ENCODE measurements at places on chromosomes 4 and X.

- DNase-seq = no peak
These were observed 135.8 kb downstream of the HS6ST2 start for GRCh38 chrX:132822634-132823012.

DNA sequence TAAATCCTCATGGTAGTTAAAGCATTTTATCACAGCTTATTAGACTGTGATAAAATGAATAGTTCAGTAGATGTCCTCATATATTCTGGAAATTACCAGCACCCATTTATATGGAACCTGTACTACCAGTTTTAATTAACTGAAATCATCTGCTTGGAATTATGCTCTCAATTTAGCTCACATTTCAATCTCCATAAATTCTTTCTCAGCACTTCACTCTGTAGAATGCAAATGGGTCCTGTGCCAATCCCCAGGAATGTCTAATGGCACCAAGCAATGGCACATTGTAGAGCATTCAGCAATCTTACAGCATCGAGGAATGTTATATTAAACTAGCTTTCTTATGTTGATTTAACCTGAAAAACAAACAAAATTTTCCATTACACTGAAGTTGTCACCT lies 355.1 kb downstream of the PDHA2 start:
- no peak for DNase-seq

DNA sequence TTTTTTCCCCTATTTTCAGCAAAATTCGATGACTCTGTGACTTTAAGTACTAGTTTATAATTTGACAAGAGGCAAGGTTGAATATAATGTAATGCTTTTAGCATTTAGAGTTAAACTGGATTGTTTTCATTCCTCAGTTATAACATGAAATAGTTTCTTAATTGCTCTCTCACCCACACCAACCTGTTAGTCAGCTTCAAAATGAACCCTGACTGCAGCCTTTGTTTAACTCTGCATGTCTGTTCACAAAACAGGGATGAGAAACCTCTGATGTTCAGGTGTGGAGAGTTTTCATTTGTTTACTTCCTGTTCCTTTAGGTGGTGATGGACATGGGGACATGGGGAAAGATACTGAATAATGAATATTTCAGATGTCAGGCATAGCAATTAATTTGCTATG lies 49.9 kb upstream of the MND1 start:
- DNase-seq = no peak

DNA sequence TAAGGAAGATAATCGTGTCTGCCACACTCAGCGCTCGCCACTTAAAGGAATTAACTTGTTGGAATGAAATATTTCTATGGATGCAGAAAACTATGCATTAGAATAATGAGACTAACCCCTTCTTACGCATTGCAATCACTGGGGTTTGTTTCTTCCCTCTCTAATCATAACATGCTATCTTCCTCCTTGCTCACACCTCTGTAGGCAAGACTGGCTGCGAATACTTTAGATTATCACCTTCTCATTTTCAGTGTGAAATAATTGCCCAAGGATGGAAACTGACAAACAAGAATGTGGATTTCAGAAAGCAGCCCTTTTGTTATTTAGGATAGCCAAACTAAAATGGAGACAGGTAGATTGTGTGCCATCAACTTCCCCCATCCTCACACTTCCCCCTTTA lies 349.4 kb downstream of the MID1IP1 start:
- DNase-seq = no peak

GRCh38 chr4:77418333-77418732 lies 187.3 kb upstream of the CXCL13 start:
- DNase-seq = no peak

DNA sequence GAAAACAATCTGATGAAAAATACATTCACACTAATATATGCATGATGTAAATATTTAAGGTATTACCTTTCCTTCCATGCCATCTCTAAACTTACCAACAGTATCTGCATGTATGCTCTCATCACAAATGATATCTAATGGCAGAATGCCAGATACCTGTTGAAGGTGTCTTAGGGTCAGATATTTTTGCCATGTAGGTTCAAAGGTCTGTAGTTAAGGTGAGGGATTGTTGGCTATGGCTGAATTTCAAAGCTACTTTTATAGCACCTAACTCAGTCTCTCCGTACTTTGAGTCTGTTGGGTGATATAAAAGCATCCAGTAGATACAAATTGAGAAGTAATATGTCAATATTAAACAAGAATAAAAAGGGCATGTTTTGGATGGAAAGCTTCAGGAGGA lies 19.8 kb upstream of the ANTXR2 start:
- no peak for DNase-seq

DNA sequence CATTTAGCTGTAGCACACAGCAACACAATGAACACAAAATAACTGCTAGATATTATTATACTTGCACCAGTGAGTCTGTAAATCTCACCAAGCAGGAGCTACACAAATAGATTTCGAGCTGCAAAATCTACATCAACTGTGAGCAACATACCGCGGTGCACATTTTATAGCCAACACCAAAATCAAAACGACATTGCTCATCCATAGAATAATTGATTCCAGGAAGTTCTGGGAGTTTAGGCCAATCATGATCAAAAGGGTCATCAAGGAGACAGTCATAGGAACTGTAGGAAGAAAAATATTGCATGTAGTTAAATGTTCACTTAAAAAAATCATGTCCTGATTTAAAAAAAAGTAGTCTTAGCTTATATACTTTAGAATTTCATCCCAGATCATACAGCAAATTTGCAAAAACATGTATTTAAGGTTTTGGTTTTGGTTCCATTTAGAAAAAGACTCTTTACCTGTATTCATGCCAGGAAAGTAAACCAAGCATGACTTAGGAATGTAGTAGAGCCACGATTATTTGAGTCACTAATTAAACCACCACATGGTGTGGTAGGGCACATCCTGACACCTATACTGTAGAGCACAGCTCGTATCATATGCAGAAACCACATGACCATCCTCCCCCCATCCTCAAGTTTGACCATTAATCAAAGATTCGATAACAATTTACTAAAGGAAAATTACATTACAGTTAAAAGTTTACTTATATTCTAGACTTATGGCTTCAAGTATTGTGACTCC lies 250.4 kb downstream of the ADAMTS3 start:
- no peak for DNase-seq

GRCh38 chr4:127788517-127788916 lies 6.4 kb downstream of the HSPA4L start:
- DNase-seq = no peak

DNA sequence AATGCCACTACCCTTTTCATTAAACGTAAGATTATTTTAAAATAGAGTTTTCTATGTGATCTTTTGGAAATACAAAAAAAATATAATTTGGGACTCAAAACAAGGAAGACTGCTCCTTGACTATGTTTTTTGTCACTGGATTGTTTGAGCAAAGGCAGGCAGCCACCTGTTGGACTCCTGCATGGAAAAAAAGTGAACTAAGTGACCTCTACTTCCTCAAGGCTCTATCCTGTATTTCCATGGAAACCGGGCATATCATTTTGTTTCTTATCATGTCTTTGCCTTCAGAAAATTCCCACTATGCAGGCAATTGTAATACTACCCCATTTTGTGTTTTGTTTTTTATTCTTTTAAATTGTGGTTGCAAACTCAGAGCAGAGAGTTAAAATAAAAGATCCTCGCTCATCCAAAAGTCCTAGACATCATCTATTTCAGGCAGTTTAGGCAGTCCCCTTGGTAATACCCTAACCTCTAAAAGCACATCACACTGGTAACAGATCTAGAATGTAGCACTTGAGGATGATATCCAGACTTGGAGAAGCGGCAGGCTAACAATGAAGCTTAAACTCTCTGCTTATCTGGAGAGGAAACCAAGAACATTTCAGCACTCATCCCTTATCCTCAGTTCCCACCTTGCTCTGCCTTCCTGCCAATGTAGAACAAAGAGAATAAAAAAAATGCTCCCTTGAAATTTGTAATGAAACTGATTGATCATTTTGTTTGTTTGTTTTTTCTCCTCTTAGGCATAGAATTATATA lies 165.7 kb downstream of the BANK1 start:
- DNase-seq = no peak

DNA sequence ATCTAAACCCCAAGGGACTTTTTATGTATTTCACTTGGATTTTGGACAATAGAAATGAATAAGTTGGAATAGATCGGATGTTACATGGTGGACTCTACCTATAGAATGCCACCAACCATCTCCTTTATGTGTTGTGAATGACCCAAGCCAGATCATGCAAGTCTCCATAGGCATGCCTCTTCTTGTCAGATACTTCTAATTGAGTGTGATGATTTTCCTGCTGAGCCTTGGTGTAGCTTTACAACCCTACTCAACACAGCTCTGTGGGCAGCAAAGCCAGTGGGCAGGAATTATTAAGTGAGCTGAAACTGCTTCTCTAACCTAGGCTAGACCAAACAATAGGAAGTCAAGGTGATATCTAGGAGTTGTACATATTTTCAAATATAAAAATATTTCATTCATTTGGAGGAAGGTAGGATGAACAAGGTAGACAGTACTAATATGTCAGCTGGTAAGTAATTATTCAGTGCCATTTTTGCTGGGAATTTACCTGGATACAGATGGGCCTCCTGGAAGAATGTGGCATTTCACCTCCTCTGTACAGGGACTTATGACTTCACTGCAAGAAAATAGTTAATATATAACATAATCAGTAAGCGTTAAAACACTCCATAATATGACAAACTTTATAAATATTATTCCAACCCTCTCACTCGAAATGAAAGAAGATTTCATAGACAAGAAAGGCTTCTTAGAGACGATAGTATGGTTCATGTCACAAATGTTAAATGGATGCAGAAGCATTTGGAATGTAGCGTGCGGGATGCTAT lies 298.0 kb upstream of the FAT1 start:
- DNase-seq = no peak

DNA sequence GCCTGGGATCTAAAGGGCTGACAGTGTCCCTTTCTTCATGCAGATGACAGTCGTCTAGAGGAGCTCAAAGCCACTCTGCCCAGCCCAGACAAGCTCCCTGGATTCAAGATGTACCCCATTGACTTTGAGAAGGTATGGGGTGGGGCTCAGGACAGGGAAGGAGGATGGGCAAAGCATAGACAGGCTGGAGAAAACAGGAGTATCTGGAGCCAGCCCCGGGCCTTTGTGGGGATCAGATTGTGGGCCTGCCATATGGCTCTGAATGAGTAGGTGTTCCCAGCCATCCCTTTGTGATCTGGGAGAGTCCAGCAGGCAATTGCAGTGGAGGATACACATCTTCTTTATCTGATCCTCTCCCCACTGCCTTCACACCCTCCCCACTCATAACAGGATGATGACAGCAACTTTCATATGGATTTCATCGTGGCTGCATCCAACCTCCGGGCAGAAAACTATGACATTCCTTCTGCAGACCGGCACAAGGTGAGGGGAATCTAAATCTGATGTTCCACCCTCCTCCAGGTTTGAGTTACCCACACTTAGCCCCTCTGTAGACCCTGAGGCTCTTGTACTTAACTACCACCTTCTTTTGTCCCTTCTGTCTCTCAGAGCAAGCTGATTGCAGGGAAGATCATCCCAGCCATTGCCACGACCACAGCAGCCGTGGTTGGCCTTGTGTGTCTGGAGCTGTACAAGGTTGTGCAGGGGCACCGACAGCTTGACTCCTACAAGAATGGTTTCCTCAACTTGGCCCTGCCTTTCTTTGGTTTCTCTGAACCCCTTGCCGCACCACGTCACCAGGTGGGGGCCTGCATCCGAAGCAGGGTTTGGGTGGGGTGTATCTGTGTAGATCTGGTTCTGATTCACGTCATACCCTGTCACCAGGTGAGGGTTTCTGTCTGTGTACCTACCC lies 5.8 kb upstream of the CDK16 start:
- no peak for DNase-seq

GRCh38 chr4:14168919-14169318 lies 541.4 kb upstream of the BOD1L1 start:
- no peak for DNase-seq

GRCh38 chrX:97847885-97848679 lies 964.4 kb downstream of the RPA4 start:
- no peak for DNase-seq

GRCh38 chrX:154598656-154599055 lies 13.7 kb downstream of the CTAG1A start:
- DNase-seq = no peak

DNA sequence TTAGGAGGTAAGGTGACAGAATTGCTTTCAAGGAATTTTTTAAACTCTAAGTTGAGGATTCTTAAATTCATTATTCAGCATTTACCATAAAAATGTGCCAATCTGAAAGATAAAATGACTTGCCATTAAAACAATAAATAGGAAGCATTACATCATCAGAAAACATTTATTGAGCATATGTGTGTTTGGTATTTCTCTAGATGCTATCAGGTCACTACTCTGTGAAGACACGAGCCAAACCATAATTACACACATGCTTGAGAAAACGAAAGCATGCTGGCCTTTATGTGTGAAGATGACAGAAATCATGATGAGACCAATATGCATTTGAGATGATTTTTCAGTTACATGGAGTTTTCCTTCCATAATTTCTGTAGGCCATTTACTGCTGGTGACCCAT lies 12.3 kb upstream of the IL21 start:
- DNase-seq = no peak

- DNase-seq = no peak
These were observed 28.4 kb downstream of the CD99L2 start for GRCh38 chrX:150870029-150870428.

- DNase-seq = no peak
These were observed 10.4 kb downstream of the TMSB4X start for GRCh38 chrX:12985331-12985730.

DNA sequence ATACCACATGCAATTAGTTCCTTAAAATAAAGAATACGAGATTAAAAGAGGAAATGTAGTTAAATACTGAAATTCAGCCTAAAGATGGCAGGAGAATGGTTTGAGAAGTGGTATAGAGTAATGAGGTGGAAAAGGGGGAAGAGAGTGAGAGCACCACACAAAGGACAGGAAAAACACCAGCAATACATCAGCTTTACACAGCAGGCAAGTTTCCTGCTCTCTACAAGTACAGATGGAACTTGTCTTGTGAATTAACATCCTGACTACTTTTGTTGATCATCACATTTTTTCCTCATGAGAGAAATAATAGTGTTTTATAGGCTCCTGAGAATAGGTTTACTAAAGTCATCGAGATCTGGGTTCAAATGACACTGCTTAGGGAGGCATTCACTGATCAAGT lies 2.9 kb upstream of the UNC5C start:
- no peak for DNase-seq

GRCh38 chr4:124783847-124784246 lies 71.3 kb upstream of the ANKRD50 start:
- no peak for DNase-seq
